Anterior cingulate cortex (tissue), 58 donors: ENCODE measurements at places on chromosomes 6 and 20.

- DNase-seq, result no peak
Measured at GRCh38 chr20:32036716-32037485, 15.1 kb upstream of the HCK start.

GRCh38 chr6:31765910-31766794 is 3.7 kb downstream of the SAPCD1 start:
- no peak for DNase-seq

GRCh38 chr20:34583544-34583943 is 25.0 kb downstream of the MAP1LC3A start:
- no peak for DNase-seq

DNA sequence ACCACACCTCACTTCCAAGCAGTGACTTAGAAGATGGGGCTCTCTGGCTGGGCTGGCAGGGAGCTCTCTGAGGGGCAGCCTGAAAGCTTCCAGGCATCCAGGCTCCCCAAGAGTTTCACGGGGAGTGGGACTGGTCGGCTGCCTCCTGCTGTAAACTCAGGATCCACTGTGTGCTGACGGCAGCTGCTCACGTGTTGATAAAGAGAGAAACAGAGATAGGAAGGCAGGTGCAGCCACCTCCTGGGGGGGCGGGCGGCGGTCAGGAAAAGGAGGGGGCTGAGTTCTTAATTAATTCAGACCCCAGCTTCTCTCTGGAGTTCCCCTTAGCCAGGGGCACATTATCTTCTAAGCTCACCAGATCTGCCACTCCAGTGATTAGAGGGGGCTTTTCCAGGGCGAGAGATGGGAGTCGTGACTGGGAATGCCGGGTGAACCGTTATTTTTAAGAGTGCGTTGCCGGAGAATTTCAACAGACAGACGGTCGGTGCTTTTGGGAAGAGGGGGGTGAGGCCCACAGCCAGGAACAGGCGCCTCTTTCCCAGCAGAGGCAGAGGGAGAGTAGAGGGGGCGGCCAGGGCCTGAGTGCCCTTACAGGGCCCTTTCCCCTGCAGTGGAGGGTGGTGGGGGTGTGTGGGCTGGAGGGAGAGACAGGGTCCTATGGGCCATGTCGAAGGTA is 70.9 kb downstream of the CD40 start:
- no peak for DNase-seq

GRCh38 chr6:37503309-37503965 is 3.7 kb upstream of the CCDC167 start:
- no peak for DNase-seq

DNA sequence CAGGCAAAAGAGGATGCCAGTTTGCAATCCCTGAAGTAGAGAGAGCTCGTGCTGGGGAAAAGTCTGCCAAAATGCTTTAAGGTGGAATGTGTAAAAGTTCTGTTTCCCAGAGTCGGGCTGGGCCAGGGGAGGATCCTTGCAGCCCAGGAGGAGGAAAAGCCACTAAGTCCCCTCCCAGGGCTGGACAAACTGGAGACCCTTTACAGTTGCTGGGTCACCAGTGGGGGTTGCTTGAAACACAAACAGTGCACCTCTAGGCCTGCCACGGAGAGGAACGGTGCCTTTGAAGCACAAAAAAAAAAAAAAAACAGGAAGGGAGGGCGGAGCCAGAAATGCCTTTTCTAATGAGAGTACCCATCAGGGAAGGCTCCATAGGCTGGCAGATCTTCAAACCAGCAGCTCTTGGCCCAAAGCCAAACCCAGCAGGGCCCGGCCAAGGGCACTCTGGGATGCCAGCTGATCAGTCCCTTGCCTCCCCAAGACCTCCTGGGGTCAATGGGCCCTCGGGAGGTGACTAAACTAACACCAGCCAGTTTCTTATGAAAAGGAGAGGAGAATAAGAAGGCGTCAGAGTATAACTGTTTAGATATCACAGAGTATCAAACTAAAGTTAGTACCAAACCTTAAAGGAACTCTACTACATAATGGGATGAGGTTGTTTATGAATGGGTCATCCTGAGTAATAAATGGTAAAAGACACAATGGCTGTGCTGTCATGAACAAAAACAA is 23.7 kb downstream of the HLA-A start:
- DNase-seq, result peak; percentile 50

- no peak for DNase-seq
Measured at GRCh38 chr6:74333406-74333805, 637.4 kb downstream of the CD109 start.

GRCh38 chr6:131001945-131002660 is 60.9 kb downstream of the EPB41L2 start:
- no peak for DNase-seq

- DNase-seq, result no peak
Measured at GRCh38 chr20:24494460-24494920, 25.1 kb downstream of the SYNDIG1 start.

DNA sequence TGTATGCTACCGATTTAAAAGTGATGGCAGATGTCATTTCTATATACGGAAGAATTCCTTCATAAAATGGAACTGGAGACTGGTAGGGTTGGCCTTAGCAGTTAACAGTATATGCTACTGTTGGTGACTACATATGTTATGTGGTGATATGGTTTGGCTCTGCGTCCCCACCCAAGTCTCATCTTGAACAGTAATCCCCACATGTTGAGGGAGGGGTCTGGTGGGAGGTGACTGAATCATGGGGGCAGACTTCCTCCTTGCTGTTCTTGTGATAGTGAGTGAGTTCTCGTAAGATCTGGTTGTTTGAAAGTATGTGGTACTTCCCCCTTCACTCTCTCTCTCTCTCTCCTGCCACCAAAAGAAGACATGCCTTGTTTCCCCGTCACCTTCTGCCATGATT is 29.6 kb downstream of the RGS17 start:
- no peak for DNase-seq
